LHCN-M2 (cell line): ENCODE measurements at places on chromosomes 3 and 15.
A peak's percentile ranks its signal among the peaks of the same experiment; 100 is the strongest.

DNA sequence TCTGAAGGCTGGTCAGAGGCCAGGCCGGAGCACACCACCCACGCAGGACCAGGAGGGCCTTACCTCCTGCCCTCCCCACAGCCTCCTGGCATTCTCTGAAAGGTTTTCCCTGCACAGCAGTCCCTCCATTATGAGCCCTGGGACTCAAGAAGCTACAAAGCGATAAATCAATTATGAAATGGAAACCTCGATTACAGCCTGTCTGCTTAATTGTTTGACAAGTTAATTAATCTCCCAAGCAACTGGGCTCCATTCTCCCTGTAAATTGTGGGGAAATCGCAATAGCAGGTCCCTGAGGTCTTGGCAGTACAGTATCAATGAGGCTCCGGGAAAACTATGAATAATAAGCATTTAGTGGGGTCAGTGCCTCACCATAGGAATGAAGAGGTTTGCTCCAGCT is 683.5 kb downstream of the NTRK3 start:
- DNase-seq, result no peak

DNA sequence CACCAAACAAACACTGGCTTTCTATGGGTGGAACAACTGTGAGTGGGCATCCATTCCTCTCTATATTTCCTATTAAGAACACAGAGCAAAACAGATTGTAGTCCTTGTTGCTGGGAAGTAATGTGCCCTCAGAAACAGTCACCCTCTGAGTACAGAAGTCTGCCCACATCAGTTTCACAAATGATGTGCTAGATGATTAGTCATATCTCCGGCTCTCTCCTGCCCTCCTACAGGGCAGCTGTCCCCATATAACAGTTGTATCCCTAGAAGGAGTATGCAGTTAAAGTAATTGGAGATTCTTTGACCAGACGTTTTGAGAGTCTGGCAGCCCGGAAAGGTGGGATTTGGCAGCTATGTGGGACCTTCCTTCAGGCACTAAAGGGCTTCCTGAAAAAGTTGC is 159.9 kb downstream of the APBA2 start:
- peak; percentile 5 for DNase-seq

DNA sequence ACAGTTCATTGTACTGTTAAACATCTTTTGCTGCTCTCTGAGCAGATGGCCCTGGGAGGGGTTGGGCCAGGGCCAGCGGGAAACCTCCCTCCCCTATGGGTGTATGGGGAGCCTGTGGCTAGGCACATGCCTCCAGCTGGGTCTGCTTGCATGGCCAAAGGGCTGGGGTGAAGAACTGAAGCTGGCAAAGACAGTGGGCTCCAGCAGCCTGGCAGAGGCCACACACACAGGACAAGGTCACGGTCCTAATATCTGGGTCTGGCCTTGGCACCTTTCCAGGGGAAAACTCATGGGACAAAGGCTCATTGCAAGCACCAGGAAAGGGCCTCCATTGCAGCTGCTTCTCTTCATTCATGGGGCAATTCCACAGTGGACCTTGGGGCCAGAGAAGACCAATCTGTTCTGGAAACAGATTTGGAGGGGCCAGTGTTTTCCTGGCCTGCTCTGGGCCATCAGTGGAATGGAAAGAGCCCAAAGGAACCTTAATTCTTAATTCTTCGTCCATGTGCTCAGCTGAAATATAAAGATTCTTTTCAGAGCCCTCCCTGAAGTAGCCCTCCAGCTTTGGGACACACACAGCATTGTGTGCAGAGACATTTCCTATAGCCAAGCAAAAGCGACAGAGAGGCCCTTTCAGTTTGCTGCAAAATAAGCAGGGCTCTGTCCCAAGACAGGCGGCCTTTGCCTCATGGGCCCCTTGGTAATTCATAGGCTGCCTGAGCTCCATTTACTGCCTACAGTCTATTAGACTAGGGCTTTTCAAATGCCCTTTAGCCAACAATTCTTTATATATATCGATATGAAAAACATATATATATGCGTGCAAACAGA is 11.3 kb upstream of the LIMD1 start:
- DNase-seq, result peak; percentile 59

DNA sequence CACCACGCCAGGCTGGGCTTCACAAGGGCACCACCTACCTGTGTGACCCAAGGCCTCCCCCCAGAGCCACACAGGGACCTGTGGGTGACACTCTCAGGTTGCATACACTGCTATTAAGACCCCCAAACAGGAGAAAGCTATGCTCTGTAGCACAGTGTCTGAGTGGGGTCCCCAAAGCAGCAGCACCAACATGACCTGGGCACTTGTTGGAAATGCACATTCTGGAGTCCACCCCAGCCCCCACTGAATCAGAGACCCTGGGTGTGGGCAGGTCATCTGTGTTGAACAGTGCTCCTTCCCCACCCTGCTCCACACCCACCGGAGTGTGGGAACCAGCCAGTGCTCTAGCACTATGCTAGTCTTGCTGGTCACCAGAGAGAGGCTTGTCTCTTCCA is 76.1 kb downstream of the ADAMTS17 start:
- DNase-seq, result no peak

DNA sequence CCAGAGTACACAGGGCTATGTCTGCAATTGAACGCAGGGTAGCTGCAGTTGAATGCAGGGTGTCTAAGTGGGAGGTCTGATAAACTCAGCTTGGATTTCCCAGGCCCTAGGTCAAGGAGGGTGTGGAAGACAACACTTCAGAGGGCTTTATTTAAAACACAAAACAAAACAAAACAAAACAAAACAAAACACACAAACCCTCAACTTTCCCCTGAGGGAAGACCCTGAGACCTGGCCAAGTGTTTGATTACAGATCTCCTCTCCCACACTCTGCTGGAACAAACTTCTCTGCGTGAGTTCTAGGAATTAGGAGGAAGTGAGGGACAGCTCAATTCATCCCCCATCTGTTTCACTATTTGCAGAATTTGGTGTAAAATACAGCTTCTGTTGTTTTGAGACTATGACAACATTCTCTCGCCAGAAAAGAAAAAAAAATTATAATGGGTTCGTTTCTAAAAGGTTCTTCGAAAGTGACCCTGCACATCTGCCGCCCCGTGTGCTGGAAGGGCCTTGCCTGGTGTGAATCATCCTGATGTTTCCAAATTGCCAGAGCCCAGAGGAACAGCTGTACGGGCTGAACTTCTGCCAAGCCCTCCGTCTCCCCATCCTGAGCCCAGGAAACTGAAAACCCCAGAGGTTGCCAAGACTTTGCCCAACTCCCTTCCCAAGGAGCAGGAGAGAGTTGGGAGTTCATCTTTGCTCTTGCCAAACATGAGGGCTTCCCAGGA is 73.3 kb upstream of the RAD18 start:
- DNase-seq, result peak; percentile 79

DNA sequence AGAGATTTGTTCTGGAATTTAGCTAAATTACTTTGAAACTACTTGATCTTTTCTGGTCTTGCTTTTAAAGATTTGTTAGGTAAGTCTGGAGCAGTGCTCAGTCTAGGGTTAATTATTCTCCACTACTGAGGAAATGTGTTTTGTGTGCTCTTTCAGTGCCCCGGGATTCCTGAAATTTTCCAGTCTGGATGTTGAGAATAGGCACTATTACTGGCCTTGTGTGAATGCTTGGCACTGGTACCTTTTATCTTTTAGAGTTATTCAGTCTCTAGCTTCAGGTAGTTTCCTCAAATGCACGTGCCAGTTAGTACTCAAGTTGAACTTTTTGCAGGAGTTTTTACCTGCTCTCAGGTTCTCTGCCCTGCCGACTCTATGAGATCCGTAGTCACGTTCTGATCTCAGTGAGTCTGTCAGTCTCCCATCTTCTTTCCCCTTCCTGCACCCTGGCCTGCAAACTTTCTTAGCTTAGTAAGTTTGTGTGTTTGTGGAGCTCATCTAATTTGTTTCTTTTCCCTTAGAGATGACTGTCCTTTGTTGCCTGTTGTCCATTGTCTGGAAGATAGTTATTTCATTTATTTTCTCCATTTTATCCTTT is 39.5 kb downstream of the TCF12 start:
- no peak for DNase-seq

- no peak for DNase-seq
These were observed 18.2 kb upstream of the SACM1L start for GRCh38 chr3:45670991-45671390.

DNA sequence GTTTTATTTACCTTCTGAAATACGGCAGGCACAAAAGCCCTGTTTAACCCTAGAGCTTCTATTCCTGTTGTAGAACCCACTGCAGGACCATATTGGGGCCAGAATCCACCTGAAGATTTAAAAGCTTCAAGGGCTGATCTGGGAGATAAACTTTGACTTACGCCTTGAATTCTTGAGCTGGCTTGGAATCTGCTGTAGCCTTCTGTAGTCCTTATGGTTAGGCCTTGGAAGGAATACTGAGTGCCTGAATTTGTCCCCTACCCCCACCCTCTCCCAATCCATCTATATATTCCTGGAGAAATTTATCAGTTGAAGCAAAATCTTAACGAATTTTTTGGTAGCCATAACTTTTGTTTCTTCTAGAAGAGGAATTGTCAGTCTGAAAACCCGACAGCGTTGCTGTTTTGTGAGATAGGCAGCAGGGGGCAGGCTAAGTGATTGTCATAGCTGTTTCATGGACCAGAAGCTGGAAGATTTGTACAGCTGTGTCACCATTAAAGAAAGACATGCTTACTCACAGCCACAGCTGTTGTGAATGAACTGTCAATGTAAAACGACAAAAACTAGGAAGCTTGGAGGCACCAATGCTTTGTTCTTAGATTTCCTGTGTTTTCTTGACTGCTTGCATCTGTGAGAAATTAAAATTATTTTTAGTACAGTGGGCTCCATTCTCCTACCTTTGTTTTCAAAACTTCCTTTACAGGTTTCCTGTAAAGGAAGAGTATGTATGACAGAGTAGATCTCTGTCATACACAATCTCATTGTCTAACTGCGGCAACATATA is 12.8 kb downstream of the LXN start:
- peak; percentile 93 for DNase-seq

GRCh38 chr3:106837616-106838015 is 539.6 kb upstream of the CCDC54 start:
- DNase-seq, result no peak

- no peak for DNase-seq
These were observed 27.4 kb upstream of the OR5K4 start for GRCh38 chr3:98326105-98326893.

DNA sequence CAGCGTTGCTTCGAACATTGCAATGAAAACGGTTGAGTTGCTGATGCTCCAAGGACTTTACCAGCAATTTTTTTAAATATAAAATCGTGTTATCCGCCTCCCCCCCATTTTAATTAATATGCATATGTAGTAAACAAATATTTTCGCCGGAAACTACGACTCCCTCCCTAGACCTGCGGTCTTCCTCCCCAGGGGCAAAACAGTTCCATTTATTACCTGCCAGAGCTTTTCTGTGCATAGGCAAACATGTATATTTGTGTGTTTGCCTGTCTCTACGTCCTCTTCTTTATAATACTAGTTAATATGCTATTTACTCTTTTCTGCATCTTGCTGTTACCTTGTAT is 593 bp upstream of the RSL24D1 start:
- no peak for DNase-seq

DNA sequence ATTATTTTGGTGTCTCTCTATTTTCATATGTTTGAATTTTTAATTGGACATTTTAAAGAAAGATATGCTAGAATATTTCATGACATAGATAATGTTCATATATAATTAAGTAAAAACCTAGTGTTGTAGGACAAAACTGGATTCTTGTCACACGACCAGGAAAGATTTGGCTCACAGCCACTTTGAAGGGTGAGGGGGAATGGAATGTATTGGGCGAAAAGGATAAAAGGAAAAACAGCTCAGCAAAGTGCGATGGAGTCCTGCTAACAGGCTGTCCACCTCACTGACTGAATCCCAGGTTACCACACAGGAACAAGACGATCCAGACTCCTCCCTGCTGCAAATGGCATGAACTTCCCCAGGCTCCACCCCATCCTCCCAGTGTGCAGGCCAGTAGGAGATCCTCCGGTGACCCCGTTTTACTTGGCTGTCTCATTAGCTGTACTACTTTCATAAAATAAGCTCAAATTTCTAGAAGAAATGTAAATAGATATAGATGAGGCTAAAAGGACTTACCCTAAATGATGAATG is 186.2 kb downstream of the CD47 start:
- no peak for DNase-seq

DNA sequence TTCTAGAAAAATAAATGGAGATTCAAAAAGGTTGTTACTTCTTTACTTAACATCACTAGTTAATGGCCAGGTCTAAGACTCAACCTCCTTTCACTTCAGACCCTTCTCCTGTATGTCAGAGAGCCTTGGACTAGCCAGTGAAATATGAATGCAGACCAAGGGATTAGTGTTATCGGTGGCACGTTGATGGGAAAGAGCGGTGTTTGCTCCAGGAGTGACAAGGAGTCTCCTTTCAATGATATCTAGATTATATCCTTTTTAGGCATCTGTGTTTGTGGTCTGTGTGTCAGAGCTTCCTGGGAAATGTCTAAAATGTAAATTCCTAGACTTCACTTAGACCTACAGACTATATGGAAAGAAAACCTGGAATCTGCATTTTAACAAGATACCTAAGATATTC is 658.0 kb upstream of the KCNMB2 start:
- no peak for DNase-seq
